ENCODE measurements at places on chromosomes 7 and 10.
A peak's percentile ranks its signal among the peaks of the same experiment; 100 is the strongest.

DNA sequence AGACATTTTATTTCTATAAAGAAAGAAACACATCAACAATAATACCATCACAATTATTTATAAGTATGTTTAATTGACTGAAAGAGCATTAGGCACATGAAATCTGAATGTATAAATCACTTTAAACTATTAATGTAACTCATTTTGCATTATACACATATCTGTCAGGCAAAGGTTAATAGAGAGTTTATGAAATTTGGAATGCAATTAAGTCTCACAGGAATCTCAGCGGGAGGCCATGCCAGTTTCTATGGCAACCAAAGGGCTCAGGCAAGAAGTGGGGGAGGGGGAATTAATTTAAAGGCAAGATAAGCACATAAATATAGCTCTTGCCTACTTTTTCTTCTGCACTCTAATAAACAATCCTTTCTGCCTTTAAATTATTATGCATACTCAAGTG lies 152.6 kb downstream of the SLC16A9 start:
- DNase-seq = no peak

GRCh38 chr7:45342236-45342635 lies 184.6 kb downstream of the RAMP3 start:
- no peak for DNase-seq

DNA sequence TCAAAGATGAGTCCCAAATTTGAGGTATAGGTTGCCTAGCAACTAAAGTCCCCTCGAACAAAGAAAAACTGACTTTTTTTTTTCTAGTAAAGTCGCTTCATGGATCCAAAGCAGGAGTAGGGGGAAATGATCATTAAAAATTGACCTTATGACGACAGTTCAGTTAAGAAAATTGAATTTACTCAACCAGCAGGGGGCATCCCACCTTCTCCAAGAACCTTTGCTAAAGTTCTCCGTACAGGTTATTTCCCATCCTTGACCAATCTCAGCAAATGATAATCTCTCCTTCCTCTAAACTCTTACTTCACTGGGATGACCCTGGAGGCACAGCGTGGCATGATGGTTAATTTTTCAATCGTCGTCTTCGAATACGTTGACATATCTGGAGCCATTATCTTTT lies 228.3 kb downstream of the CALN1 start:
- no peak for DNase-seq

GRCh38 chr10:97196223-97197029 lies 10.7 kb upstream of the SLIT1 start:
- DNase-seq = no peak

- DNase-seq = peak; percentile 5
Observed at GRCh38 chr7:28272461-28272877, 91.9 kb upstream of the JAZF1 start.

DNA sequence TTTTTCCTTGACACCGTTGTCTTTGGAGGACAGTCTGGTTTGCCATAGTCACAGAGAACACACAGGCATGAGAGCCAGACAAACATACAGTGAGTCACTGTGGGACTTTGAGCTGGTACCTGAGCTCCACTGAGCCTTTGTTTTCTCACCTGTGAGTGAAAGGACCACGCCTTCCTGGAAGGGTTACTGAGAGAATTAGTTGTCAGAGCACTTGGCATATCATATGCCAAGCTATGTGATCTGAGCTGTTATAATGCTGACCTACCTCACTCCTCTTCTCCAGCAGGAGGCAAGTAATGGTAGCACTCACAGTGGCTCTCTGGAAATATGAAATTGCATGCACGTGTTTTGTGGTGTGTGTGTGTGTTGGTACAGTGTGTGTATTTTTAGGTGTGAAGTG lies 59.7 kb downstream of the CXCL12 start:
- no peak for DNase-seq
